Stimulated activated CD8-positive, alpha-beta memory T cell treated with anti-CD3 and anti-CD28 coated beads, Interleukin-7, amount 100 ng/mL, for 1 hour (primary cell): ENCODE measurements at places on chromosomes 5 and 9.

GRCh38 chr9:120351106-120351505, 228.9 kb downstream of the CDK5RAP2 start:
- no peak for DNase-seq

DNA sequence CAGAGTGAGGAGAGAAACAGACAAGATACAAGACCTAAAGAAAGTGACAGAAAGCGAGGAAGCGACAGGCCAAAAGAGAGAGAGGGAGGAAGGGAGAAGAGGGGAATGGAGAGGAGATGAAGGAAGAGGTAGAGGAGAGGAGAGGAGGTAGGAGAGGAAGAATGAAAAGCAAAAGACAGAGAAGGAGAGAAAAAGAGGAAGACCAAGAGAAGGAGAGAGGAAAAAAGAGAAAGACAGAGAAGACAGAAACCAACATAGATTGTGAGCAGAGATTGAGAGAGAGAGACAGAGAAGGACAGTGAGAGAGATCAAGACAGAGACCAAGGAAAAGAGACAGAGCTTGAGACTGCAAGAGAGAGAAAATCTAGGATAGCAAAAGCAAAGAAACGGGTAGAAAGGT, 58.6 kb upstream of the FNIP1 start:
- DNase-seq = no peak

GRCh38 chr5:134083517-134083916, 31.0 kb upstream of the TCF7 start:
- DNase-seq = no peak

- no peak for DNase-seq
These were observed 17.6 kb upstream of the UNC5A start for GRCh38 chr5:176792655-176793342.

- no peak for DNase-seq
These were observed 2.3 kb upstream of the FUT7 start for GRCh38 chr9:137034039-137034708.

DNA sequence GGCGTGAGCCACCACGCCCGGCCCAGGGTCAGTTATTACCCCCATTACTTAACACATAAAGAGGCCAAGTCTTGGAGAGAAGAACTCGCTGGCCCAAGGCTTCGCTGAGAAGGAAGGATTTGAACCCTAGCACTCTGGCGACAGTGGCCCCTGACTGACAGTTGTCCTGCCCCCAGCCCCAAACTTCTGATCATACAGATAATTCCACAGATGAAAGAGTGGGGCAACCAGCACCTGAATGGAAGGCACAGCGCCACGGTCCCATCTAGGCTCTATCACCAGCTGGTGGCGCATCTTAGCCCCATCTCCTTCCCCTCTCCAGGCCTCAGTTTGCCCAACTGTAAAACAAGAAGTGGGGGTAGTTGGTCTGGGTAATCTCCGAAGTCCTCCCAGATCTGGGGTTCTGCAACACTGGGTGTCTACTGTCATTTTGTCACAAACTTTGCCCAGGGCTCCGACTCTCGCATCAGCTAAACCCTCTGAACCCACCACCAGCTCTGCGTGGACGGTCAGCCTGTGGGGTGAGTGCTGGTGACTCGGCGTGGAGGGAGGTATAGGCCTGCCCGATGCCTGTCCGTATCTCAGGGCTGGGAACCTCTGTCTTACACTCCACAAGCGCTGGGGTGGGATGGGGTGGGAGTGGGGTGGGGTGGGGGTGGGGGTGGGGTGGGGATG, 209.3 kb downstream of the C9orf50 start:
- DNase-seq = no peak

- no peak for DNase-seq
These were observed 10.2 kb upstream of the TMEM171 start for GRCh38 chr5:73110190-73110589.

- DNase-seq = no peak
These were observed 28.7 kb downstream of the ROR2 start for GRCh38 chr9:91921371-91921770.

DNA sequence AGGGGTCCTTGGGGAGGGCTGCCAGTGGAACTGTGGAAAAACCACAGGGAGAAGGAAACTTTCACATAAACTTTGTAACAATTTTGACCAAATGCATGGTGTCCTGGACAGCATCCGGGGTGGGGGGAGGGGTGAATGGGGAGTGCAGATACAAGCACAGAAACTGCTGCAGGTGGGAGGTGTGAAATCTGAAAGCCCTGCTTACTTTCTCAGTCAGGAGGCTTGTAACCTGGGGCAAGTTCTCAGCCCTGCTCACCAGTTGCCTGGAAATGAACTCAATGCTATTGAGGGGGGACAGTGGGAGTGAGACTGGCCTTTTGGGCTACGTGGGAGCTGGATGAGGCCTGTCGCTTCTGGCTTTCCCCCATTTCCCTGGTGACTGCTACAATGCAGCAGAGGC, 694.5 kb upstream of the ZNF608 start:
- no peak for DNase-seq

GRCh38 chr5:64315778-64316177, 150.1 kb downstream of the RNF180 start:
- DNase-seq = no peak

GRCh38 chr5:74382987-74383593, 257.4 kb downstream of the ENC1 start:
- DNase-seq = no peak

- DNase-seq = no peak
These were observed 6.6 kb downstream of the NACC2 start for GRCh38 chr9:136088481-136088938.

DNA sequence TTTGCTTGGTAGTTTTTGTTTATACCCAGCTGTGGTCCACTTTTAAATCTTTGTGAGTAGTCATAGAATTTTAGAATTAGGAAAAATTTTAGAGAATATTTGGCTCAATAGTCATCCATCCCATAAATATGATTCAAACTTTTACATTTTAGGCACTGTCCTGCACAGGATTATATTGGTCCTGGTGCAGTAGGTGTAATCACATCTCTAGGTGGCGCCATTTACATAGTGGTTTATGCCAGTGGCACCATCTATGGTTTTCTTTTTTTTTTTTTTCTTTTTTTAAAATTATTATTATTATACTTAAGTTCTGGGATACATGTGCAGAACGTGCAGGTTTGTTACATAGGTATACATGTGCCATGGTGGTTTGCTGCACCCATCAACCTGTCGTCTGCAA, 260.7 kb upstream of the KCNN2 start:
- DNase-seq = no peak

- no peak for DNase-seq
These were observed 233.6 kb upstream of the SLC24A2 start for GRCh38 chr9:20022410-20022809.

GRCh38 chr5:144742361-144742760, 571.7 kb downstream of the KCTD16 start:
- DNase-seq = no peak

DNA sequence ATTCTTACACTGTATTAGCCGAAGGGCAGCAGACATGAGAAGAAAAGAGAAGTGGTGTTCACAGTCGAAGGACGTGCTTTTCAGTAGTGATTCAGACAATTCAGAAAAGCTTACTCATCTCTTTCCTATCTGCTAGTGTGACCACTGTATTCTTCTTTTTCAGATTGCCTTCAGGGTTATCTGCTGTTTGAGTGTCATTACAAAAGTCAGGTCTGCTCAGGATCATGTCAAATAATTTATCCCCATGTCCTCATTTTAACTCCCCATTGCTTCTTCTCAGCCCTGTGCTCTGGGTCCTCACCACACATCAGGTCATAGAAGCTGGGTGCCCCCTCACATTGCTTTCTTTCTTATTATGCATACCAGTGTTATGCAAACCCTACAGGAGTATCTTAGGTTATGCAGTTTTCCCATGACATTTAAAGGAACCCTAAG, 394.0 kb downstream of the CETN3 start:
- DNase-seq = no peak

DNA sequence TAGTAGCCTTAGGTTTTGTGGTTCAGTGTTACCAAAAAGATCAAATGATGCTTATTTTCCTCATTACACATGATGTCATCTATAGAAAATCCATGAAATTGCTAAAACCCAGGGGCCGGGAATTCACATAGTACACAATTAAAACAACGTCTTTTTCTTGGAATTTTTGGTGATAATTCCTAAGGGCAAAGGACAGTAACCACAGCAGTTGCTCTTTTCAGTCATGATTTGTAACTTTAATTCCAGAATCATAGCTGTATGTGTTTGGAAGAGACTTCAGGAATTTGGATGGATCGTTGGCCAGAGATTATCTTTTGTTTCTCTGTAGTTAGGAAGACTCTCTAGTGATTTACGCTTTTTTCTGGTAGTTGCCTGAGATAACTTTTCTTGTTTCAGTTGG, 748.7 kb downstream of the TLE4 start:
- DNase-seq = no peak

- no peak for DNase-seq
These were observed 146.8 kb downstream of the BARX1 start for GRCh38 chr9:93808115-93809029.

DNA sequence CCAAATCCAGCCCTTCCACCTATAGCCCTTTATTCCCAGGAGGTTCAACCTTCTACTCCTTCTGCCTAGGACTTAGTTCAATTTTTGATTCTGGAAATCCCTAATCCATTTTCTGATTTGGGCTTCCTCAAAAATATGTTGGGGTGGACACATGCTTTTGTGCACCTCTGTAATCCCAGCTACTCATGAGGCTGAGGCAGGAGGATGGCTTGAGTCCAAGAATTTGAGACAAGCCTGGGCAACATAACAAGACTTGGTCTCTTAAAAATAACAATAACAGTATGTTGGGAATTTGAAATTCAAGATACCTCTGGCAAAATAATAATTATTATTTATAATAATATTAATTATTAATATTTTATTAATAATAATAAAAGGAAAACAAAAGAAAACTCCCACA, 188.7 kb upstream of the TLE4 start:
- no peak for DNase-seq

DNA sequence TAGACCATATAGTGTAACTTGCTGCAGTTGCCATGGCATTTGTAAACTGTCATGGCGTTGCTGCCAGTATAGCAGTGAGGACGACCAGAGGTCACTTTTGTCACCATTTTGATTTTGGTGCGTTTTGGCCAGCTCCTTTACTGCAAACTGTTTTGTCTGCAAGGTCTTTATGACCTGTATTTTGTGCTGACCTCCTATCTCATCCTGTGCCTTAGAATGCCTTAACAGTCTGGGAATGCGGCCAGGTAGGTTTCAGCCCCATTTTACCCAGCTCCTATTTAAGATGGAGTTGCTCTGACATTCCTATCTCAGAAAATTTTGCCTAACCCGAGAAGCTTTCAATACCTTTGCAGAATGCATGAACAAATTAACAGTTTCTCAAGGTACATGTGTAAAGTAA, 914.4 kb upstream of the ACO1 start:
- DNase-seq = no peak

DNA sequence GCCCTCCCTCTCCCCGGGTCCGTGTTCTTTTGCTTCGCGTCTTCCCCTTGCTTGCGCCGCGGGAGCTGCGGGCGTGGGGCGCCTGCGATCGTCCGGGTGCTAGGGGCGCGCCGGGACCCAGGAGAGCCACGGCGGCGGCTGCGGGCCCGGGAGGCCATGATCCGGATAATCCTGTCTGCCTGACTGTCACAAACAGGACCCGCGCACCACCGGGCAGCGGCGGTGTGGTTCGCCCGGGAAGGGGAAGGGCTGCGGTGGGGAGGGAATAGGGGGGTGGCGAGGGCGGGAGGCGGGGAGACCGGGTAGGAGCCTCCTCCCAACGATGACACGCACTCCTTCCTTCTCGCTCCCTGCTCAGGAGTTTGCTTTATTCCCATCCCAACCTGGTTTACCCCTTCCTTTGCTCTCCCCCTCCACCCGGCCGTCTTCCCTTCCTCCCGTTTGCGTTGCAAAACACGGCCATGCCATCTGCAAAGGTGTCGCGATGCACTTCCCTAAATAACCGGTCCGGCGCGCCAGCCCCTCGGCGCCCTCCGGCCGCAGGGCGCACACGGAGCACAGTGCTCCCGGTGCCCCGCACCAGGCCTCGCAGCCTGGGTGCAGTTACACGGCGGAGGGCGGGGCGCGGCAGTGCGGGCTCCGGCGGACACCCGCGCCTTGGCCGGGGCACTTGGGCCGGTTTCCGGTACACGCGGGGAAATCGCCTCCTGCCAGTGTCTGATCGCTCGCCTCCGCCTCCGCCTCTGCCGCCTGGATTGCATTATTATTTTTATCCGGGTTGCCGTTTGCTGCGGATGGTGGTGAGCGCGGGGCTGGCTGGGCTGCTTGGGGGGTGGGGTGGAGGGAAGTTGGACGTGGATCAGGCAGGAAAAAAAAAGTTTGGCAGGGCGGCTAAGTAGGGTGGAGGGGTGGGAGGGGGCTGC, 1.5 kb downstream of the SMARCA2 start:
- peak; percentile 17 for DNase-seq

GRCh38 chr5:176889321-176890280, 9.5 kb downstream of the HK3 start:
- no peak for DNase-seq

DNA sequence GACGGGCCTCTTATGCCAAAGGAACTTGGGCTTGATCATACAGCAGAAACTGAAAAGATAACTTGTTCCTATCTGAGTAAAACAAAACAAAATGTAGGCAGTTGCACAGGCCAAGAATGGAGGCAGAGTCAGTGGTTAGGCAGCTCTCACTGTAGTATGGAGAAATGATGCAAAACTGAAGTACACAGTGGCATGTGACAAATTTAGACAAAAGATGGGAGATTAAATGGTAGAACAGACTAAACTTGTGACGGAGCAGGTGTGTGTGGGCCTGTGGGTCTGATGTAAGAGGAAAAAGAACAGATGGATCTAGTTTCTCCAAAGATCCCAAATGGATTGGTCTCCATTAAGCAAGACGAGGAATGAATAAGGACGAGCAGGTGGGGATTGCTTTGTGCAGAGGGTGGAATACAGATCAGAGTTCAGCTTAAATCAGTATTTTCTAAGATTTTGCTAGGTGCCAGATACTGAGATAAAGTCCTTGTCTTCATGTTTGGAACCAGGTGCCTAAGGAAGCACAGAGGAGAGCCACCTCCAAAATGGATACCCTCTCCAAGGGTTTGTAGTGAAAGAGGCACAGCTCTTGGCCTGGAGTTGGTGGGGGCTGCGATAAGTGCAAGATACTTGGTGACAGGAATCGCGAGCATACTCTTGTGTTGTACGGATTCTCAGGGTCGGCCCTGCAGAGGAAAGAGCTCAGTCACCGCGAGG, 722 bp upstream of the DCP2 start:
- no peak for DNase-seq

DNA sequence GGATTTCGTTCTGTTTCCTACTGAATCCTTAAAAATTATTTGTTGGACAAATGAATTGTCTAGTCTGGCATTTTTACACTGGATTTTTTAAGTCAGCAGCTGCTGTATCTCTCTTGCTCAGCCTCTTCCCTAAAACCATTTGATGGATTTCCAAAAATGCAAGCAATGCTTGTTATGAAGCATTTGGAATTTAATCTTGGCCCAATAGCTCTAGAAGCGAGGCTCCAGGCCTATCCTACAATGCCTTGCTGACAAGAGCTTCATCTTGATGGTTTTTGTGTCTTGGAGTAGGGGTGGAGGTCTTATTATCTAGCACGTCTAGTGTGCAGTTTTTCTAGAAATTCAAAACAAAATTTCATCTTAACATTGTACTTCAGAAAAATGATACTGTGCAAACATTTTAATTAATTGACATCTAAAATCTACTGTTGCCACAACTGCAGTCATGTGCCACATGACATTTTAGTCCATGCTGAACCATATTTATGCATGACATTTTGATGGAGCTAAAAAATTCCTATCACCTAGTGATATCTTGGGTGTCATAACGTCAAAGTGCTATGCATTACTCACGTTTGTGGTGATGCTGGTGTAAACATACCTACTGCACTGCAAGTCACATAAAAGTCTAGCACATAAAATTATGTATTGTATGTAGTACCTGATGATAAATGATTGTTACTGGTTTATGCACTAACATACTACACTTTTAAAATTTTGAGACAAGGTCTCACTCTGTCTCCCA, 5.9 kb upstream of the RAD23B start:
- DNase-seq = no peak

GRCh38 chr9:129759804-129760502, 7.1 kb upstream of the PTGES start:
- no peak for DNase-seq
